ENCODE measurements at places on chromosomes 7 and 10.

DNA sequence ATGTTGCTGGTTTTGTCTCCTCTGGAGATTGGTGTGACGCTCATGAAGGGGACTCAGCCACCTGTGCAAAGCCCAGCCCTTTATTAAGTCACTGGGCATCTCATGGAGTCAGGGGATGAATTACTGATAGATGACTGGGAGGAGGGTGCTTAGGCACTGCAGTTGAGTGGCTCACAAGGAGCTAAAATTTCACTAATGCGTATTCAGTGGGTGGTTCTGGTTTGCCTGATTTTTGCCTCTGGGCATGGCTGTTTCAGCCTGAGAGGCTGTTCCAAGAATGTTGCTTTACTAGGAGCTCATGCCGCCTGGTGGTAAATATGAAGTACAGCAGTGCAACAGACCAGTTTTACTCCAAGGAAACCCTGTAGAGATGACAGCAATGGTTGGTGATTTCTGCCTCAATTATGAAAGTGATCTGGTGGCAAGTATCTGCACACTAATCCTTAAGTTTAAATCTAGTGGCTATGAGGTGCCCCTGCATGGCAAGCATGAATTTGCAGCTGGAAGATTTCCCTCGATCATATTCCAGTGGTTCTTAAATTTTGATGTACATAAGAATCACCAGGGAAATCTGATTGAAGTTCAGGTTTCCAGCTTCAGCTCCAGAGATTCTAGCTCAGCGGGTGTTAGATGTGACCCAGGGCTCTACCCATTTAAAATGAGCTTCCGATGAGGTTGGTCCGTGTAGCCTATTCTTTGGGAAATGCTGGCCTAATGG is 19.9 kb downstream of the ACTA2 start:
- DNase-seq, result peak; percentile 70

DNA sequence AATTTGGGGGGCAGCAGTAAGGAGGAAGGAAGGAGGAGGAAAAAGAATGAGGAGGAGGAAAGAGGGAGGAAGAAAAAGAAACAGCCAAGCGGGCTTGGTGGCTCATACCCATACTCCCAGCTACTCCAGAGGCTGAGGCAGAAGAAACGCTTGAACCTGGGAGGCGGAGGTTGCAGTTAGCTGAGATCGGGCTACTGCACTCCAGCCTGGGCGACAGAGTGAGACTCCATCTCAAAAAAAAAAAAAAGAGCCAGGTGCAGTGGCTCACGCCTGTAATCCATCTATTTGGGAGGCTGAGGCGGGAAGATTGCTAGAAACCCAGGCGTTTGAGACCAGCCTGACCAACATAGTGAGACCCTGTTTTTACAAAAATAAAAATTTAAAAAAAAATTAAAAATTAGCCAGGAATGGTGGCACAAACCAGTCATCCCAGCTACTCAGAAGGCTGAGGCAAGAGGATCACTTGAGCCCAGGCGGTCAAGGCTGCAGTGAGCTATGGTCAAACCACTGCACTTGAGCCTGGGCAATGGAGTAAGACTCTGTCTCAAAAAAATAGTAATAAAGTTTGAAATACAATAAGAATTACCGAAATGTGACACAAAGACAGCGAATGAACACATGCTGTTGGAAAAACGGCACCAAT is 14.1 kb upstream of the CRCP start:
- DNase-seq, result no peak

- DNase-seq, result no peak
Observed at GRCh38 chr7:150954986-150955518, 23.1 kb downstream of the KCNH2 start.

GRCh38 chr10:30625080-30625479 is 4.5 kb downstream of the LYZL2 start:
- no peak for DNase-seq

DNA sequence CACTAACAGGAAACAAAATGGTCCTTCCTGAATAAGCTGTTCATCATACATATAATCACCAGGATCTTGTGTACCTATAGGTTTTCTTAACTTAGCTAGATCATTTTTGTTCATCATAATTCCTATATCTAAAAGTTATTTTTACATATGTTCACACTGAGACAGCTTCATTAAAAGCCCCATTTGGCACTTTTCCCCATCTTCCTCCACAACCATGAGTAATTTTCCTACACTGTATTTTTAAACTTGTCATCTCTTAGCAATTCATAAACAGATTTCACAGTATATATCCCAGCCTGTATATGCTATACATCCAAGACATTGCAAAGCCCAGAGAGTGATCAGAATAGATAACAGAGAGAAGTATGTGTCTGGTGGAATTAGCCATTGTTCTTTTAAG is 28.3 kb downstream of the ZNF365 start:
- DNase-seq, result no peak

Measured in CD4-positive, alpha-beta T cell treated with Interleukin-17A for 1 hour (primary cell).